ENCODE measurements at places on chromosomes 6 and 20.

- DNase-seq, result no peak
These were observed 880.4 kb downstream of the EPHA7 start for GRCh38 chr6:92538926-92539325.

DNA sequence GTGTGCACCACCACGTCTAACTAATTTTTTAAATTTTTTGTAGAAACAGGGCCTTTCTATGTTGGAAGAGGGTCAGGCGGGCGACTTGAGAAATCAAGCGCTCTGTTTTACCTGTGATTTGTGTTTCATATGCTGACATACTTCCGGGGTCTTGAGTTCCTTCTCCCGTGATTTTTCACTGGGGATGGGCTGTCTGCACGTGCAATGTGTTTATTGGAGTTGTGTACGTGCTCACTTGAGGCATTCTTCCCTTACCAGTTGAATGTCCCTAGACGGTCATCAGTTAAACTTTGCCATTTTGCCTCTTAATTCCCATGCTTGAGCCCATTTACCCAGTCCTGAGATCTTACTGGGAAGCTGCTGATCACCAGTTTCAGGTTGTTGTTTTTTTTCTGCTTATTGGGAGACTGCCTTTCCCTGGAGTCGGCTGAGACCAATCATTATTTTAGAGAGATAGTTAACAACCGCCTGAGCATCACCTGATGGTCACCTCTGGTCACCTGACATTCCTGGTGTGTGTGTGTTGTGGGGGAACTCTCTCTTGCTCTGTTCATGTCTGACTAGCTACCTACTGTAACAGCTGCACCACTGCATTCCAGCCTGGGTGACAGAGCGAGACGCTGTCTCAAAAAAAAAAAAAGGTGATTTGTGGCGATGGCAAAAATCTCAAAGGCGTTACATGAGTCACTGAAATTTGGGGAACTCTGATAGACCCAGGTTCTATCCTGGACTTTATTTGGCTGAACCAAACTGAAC is 34.8 kb upstream of the NCOA3 start:
- no peak for DNase-seq

GRCh38 chr6:140774080-140774505 is 1358.6 kb upstream of the GJE1 start:
- DNase-seq, result no peak

GRCh38 chr20:56933331-56933698 is 304.2 kb downstream of the TFAP2C start:
- DNase-seq, result no peak

DNA sequence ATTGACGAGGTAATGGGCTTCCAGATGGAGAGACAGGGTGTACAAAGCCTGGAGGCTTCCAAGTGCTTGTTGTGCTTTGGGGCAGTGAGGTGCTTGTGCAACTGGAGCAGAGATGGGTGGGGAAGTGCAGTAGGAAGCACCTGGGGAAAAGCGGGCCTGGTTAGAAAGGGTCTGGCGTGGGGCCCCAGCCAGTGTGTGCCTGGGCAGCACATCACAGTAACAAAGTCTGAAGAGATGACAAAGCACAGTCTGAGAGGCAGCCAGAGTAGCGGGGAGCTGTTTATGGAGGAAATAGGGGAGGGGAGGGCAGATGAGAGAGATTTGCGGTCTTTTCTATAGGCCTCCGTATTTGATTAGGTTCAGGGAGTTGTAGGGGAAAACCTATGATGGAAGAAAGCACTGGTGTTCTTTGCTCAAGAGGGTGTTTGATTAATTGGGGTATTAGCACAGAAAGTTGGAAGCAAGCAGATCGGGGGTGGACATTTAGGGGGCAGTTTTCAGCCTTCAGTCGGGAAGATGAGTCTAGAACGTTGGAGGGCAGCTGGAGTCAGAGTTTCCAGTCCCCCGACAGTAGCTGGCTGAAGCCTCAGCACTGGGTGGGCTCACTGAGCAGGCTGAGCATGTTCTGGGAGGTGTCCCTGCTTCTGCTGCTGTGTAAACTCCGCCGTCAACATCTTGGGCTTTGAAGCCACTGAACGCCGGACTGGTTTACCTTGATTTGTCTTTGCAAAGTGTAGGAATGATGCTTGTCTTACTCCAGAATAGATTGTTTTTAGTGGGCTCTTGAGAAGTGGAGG is 15.5 kb upstream of the MROH8 start:
- no peak for DNase-seq

DNA sequence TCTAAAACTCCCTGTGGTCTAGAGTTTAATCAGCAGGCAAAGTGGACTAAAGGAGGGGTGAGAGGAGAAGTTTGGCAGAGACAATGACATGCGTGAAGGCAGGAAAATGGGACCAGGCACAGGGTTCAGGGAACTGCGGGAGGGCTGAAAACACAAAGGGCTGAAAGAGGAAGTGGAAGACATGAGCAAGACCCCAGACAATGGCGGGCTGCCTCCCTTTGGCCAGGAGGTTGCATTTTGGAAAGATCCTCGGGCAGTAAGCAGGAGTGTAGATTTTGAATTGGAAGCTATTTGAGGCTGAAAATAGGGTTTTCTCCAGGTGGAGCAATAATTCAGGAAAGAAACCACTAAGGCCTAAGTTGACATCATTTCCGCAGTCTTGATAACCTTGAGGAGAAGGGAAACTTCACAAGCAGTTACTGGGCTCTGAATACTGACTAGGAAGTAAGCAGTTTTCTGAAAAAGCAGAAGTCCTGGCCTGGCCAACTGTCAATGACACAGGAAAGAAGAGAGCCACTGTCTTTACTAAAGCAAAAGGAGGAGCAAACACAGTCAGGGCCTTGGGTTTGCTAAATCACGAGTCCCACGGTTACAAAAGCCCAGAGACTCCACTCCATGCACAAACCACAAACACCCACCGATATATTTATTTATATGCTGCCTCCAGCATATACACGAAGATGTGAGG is 3.4 kb downstream of the LY86 start:
- DNase-seq, result no peak

DNA sequence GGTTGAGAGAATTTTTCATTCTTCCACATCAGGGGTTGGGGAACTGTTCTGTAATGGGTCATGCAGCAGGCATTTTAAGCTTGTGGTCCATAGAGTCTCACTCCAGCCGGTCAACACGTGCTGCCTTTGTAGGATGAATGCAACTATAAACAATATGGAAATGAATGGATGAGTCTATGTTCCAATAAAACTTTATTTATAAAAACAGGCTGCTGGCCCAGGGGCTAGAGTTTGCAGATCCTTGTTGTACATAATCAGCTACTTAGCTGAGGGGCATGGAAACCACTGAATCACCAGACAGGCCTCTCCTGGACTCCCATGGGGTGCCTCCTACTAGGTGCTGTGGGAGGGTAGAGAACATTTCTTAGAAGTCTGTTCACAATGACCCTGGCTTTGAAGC is 243.4 kb downstream of the BMP7 start:
- no peak for DNase-seq

DNA sequence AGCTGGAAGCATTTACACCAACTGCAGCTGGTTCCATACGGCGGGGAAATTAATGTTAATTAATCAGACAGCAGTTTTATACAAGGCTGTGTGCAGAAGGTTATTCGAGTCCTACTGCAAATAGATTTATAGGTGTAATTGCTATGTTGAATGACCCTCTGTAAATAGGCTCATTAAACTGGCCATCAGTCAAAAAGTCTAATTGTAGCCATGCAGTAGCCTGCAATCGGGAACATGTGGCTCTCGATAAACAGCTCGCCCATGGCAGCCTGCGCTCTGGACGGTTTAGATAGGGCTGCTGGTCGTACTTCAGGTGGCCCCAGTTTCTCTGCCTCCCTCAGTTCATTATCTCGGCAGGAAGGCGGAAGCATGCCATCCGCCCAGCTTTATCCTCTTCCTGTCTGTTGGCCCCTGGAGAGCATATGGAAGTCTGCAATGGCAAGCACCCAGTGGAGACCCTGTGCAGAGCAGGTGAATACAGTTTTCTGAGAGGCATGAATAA is 143.2 kb downstream of the MBOAT1 start:
- no peak for DNase-seq

DNA sequence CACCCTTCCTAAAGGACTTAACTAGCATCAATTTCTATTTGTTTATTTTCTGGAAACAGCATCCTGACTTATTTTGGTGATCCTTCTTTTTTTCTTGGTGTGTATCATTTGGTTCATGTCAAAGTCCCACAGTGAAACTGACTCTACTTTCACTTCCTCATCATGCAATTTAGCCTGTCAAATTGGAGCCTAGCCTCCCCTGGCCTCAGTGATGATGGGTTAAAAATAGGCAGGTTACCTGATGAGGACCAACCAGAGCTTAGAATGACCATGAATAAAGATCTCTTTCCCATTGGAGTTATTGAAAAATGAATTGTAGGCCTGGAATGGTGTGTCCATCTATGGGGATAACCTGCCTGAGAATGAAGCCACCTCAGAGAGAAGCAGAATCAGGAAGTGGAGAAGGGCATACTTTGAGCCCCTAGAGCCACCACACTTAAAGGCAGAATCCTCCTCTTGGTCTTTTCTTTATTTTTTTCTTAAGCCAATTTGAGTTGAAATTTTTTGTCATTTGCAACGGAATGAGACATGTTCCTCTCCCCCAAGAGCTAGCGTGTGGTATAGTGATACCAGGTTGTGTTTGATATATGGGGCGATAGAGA is 105.6 kb downstream of the BTBD3 start:
- DNase-seq, result no peak

DNA sequence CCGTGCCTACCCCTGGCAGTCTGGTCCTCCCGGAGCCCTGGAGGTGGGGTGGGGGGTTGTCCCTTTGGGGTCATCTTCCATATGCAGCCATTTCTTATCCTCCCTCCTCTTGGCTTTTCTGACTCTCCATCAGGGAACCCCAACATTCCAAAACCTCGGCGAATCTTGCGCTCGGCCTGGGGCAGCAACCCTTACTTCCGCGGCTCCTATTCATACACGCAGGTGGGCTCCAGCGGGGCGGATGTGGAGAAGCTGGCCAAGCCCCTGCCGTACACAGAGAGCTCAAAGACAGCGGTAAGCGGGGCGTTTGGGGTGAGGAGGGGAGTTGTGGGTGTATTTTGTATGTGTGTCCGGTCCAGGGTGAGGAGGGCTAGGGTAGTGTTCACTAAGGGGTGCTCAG is 168.0 kb upstream of the RNF24 start:
- DNase-seq, result no peak

GRCh38 chr6:1787894-1788293 is 178.2 kb downstream of the FOXC1 start:
- DNase-seq, result no peak

DNA sequence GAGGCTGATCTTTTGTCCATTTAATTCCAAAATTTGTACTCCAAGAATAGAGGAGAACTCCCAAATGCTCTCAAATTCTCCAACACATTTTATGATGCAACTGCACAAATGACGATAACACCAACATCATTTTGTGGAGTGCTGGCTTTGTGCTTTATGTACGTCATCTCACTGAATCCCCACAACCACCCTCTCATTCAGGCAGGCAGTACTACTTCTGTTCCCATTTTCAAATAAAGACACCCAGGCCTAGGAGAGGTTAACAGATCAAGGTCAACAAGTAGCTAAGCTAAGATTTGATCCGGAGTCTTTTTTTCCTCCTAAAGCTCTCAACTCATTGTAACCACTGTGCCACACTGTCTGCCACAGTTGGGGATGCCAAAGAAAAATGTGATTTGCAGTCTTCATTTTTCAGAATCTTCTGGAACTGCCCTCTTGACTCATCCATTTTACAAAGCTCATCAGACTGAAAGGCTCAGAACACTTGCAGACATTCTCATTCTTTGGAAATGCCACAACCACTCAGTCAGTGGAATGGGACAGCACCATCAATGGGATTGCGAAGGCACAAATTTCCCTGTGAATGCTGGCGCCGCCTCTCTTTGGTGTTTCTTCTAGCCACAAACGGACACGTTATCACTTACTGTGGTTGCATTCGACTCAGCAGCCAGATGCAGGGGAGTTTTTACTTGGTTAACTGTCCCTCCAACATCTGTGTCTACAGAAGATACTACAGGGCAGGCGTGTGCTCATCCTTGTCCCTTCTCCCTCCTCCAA is 184.4 kb downstream of the GJA10 start:
- DNase-seq, result no peak

GRCh38 chr6:138752017-138752416 is 21.6 kb upstream of the CCDC28A start:
- no peak for DNase-seq

DNA sequence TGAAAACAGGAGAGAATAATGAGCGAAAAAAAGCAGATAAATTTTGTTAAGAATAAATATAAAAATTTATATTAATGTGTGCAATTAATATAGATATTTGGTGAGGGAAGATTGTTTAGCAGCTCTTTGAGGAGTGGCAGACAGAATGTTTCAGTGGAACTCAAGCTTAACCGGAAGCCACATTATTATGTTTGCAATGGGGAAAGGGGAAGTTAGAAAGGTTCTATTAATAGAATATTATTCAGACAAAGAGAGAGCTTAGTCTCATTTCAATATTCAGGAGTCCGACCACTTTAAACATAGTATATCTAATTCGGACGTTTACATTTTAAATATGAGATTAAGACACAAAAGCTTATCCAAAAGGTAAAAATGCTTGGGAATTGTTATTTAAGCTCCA is 81.6 kb upstream of the KHDRBS2 start:
- DNase-seq, result no peak

DNA sequence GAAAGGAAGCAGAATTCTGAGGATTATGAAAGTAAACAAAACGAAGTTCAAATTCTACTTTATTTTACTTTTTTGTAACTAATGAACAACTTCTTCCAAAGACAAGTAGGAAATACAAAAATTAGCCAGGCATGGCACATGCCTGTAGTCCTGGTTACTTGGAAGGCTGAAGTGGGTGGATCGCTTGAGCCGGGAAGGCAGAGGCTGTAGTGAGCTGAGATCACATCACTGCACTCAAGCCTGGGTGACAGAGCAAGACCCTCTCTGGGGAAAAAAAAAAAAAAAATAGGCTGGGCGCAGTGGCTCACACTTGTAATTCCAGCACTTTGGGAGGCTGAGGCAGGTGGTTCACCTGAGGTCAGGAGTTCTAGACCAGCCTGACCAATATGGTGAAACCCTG is 82.3 kb downstream of the ATG5 start:
- DNase-seq, result no peak

- no peak for DNase-seq
These were observed 507.2 kb upstream of the CHD6 start for GRCh38 chr20:42125426-42125825.

DNA sequence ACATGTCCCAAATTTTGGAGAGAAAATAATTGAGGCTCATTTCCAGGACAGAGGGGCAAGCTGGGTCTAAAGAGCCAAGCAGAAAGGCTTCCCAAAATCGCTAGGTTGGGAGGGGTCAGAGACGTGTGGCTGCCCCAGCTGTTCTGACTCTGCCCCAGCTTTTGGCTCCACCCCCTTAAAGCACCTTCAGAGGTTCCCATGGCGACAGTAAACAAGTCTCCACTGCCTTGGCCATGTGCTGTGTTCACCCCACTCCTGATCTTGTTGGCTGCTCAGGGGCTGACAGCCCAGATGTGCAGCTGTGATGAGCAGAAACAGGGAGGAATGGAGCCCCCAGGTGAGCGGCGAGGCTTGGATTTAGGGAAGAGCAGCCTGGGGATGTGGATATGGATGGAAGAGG is 72.8 kb upstream of the SPTLC3 start:
- DNase-seq, result no peak

GRCh38 chr6:5896476-5897200 is 110.1 kb downstream of the NRN1 start:
- DNase-seq, result no peak

- DNase-seq, result no peak
These were observed 406.4 kb upstream of the PLCB4 start for GRCh38 chr20:8662433-8662954.
